GM23338 (cell line): ENCODE measurements at places on chromosomes 16 and 17.

DNA sequence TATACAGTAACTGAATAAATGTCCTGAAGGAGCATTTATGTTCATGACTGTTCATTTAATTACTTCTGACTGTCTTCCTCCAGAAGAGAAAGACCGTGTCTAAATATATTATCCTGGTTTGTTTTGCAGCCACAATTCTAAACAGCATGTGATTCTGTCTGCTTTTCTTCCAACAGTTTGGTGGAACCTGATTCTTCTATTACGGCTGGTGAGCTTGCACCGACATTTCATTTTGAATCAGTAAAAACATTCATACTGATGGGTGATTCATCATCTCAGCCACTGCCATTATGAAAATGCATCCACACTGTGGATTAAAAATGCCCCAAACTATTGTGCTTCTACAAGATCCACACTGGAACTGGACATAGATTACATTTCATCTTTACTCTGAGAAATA lies 16.9 kb downstream of the KNOP1 start:
- no peaks in the 10 kb centered on the region for H3K4me1 ChIP-seq
- no peak for DNase-seq
- H3K4me3 ChIP-seq = no peak overlapping the region
- H3K27me3 ChIP-seq = no peaks in the 10 kb centered on the region
- H3K27ac ChIP-seq = no peak overlapping the region

DNA sequence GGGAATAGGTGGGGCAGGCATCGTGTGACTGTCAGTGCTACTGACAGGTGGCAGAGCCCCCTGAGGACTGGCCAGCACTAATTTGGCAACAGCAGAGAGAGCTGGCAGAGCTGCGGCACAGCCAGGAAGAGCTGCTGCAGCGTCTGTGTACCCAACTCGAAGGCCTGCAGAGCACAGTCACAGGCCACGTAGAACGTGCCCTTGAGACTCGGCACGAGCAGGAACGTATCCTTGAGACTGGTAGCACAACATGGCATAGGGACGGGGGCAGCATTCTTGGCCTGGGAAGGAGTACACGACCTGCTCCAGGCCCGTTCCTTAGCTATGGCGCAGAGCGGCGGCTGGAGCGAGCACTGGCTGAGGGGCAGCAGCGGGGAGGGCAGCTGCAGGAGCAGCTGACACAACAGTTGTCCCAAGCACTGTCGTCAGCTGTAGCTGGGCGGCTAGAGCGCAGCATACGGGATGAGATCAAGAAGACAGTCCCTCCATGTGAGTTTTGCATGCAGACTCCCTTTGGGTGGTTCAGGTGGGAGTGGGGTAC lies 3.0 kb upstream of the NRN1L start:
- H3K4me3 ChIP-seq = no peak overlapping the region
- no peak for DNase-seq
- H3K27ac ChIP-seq = no peak overlapping the region
- peaks cover 24% of the 10 kb centered on the region; the same call in 1 of the 2 replicates for H3K36me3 ChIP-seq

DNA sequence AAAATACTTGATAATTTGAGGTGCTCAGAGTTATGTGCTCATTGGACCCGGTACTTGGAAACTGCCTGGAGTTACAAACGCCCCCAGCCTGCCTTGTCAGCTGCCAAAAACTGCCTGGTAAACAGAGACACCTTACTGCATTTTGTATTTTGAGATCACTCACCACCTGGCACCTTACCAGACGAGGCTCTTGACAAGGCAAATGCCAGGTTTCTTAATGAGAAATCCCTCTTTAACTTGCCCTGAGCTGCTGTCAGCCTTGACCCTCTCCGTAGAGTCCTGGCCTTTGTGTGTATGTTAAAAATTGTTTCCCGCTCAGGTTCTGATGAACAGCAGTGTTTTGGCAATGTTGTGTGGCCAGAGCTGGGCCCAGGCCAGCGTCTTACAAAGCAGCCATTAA lies 28.8 kb downstream of the SYT17 start:
- DNase-seq = no peak
- no peaks in the 10 kb centered on the region for H3K4me1 ChIP-seq
- no peak overlapping the region for H3K27ac ChIP-seq
- H3K36me3 ChIP-seq = no peaks in the 10 kb centered on the region

GRCh38 chr17:10772425-10773380 lies 31.2 kb downstream of the TMEM238L start:
- no peaks in the 10 kb centered on the region for H3K27me3 ChIP-seq
- peak; percentile 93 for DNase-seq
- H3K4me1 ChIP-seq = no peaks in the 10 kb centered on the region
- no peak overlapping the region for H3K4me3 ChIP-seq
- H3K36me3 ChIP-seq = no peaks in the 10 kb centered on the region
- no peak overlapping the region for H3K27ac ChIP-seq

- no peaks in the 10 kb centered on the region for H3K36me3 ChIP-seq
- H3K4me3 ChIP-seq = no peak overlapping the region
- no peaks in the 10 kb centered on the region for H3K4me1 ChIP-seq
- peaks cover 85% of the 10 kb centered on the region for H3K27me3 ChIP-seq
Observed at GRCh38 chr17:45745601-45746494, 38.3 kb upstream of the CRHR1 start.

GRCh38 chr17:72008236-72008876 lies 112.5 kb upstream of the SOX9 start:
- H3K27ac ChIP-seq = no peak overlapping the region
- H3K27me3 ChIP-seq = no peaks in the 10 kb centered on the region
- H3K4me3 ChIP-seq = no peak overlapping the region
- DNase-seq = no peak

GRCh38 chr16:25257956-25258860 lies 563 bp upstream of the ZKSCAN2 start:
- H3K27me3 ChIP-seq = no peaks in the 10 kb centered on the region
- H3K36me3 ChIP-seq = no peaks in the 10 kb centered on the region; the same call in 1 of the 2 replicates
- peak overlapping the region; percentile 92 for H3K4me3 ChIP-seq

DNA sequence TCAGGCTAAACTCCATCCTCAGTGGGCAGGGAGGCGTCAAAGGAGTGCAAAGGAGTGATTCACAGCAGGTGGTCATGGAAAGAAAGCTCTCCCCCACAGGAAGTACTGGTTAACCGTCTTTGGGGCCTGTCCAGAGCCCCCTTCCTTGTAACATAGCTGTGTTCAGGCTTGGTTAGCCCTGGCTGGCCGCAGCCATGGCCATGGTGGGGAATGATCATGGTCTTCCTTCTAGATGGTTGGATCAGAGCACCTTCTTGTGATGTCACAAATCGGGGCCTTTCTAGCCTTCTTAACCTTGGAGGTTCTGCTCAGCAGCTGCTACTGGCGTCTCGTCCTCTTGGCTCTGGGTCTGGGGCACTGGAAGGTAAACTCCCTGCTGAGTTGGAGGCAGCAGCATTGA lies 15.8 kb downstream of the NKD1 start:
- DNase-seq = no peak
- H3K27me3 ChIP-seq = no peaks in the 10 kb centered on the region
- no peaks in the 10 kb centered on the region for H3K36me3 ChIP-seq
- no peak overlapping the region for H3K27ac ChIP-seq
- H3K4me3 ChIP-seq = no peak overlapping the region

- H3K36me3 ChIP-seq = 0 out of 2 replicates have a peak, but pooled peaks cover 4% of the 10 kb centered on the region
- no peak overlapping the region for H3K4me3 ChIP-seq
- no peak for DNase-seq
- H3K4me1 ChIP-seq = no peaks in the 10 kb centered on the region
- no peak overlapping the region for H3K27ac ChIP-seq
Observed at GRCh38 chr16:81665588-81665987, 113.5 kb upstream of the PLCG2 start.

GRCh38 chr17:20300436-20300934 lies 166.9 kb downstream of the LGALS9B start:
- peaks cover 13% of the 10 kb centered on the region; the same call in 1 of the 2 replicates for H3K36me3 ChIP-seq
- no peaks in the 10 kb centered on the region for H3K27me3 ChIP-seq
- no peak for DNase-seq
- no peak overlapping the region for H3K27ac ChIP-seq

DNA sequence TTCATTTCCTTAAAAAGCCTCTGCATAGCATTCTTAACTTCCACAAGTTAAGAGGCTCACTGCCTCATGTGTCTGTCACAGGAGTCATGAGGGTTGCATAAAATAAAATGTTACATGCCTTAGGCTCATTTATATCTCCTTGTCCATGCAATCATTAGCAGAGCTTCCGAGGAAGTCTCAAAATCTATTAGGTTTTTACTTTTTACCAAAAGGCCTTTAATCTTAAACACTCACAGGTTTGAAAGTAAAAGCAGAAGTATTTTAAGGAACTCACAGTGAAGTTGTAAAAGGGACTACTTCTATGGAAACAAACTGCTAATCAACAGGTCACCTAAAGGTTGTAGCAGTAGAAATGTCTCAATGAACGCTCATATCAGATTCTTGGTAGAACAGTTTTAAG lies 5.2 kb upstream of the ATP6V0A1 start:
- H3K4me1 ChIP-seq = peaks cover 15% of the 10 kb centered on the region
- H3K4me3 ChIP-seq = no peak overlapping the region
- no peaks in the 10 kb centered on the region for H3K27me3 ChIP-seq
- H3K36me3 ChIP-seq = no peaks in the 10 kb centered on the region
- H3K27ac ChIP-seq = no peak overlapping the region
- DNase-seq = no peak

GRCh38 chr16:84699147-84699711 lies 571 bp upstream of the USP10 start:
- peaks cover 37% of the 10 kb centered on the region for H3K4me1 ChIP-seq
- H3K27me3 ChIP-seq = no peaks in the 10 kb centered on the region
- peak overlapping the region; percentile 91 for H3K27ac ChIP-seq
- no peaks in the 10 kb centered on the region for H3K36me3 ChIP-seq

- H3K27me3 ChIP-seq = peaks cover 8% of the 10 kb centered on the region; the same call in 1 of the 2 replicates
- peak overlapping the region; percentile 91 for H3K4me3 ChIP-seq
- peaks cover 20% of the 10 kb centered on the region for H3K4me1 ChIP-seq
- H3K27ac ChIP-seq = peak overlapping the region; percentile 90
- no peaks in the 10 kb centered on the region for H3K36me3 ChIP-seq
Observed at GRCh38 chr17:62652251-62653001, 25.0 kb downstream of the MRC2 start.

GRCh38 chr17:74801896-74802295 lies 25.8 kb upstream of the NAT9 start:
- H3K4me3 ChIP-seq = no peak overlapping the region
- no peaks in the 10 kb centered on the region for H3K4me1 ChIP-seq
- DNase-seq = no peak
- H3K27me3 ChIP-seq = no peaks in the 10 kb centered on the region

GRCh38 chr17:77319211-77320043 lies 178.7 kb downstream of the SEC14L1 start:
- no peaks in the 10 kb centered on the region for H3K36me3 ChIP-seq
- H3K4me1 ChIP-seq = peaks cover 9% of the 10 kb centered on the region
- no peaks in the 10 kb centered on the region for H3K27me3 ChIP-seq
- no peak overlapping the region for H3K4me3 ChIP-seq
- no peak overlapping the region for H3K27ac ChIP-seq

DNA sequence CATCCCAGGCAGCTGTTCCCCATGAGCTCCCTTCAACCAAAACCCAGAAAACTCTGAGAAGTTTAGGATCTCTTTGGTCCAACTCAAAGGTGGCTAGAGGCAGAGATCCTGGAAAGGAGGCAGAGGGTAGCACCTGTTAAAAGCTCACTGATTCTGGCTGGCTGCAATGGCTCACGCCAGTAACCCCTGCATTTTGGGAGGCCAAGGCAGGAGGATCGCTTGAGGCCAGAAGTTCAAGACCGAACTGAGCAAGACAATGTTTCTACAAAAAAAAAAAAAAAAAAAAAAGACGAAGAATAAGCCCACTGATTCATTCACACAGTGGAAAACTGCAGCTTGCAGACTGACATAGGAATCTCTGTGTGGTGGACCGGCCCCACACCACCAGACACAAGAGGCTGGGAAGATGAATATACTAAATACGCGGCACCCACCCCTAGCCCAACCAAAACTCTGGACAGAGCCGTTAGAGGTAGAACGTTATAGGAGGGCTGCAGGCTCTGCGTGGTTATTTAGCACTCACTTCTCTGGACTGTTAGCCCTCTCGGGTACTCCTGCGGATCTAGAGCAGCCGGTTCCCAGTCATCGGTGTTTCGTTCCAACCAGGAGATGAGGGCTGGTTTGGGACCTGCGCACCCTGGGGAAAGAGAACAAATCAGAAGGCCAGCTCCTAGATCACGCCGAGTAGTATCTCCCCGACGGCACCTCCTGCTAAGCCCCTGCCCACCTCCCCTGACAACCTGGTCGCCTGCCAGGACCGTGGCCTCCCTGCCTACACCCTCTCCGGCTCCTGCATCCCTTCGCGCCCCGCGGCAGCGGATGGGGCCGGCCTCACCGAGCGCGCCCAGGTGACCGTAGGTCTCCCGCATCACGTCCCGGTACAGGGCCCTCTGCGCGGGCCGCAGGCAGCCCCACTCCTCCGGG lies 925 bp downstream of the ZNF689 start:
- H3K27ac ChIP-seq = peak overlapping the region; percentile 84
- DNase-seq = peak; percentile 70
- peak overlapping the region; percentile 69 for H3K4me3 ChIP-seq
- 0 out of 2 replicates have a peak, but pooled peaks cover 16% of the 10 kb centered on the region for H3K36me3 ChIP-seq
- no peaks in the 10 kb centered on the region for H3K27me3 ChIP-seq

GRCh38 chr17:64694207-64694606 lies 32.1 kb upstream of the SMURF2 start:
- H3K27ac ChIP-seq = no peak overlapping the region
- DNase-seq = no peak
- H3K4me3 ChIP-seq = no peak overlapping the region
- H3K36me3 ChIP-seq = no peaks in the 10 kb centered on the region

- H3K27ac ChIP-seq = no peak overlapping the region
- DNase-seq = peak; percentile 80
- H3K4me3 ChIP-seq = no peak overlapping the region
- peaks cover 31% of the 10 kb centered on the region for H3K27me3 ChIP-seq
- H3K4me1 ChIP-seq = peaks cover 17% of the 10 kb centered on the region
- no peaks in the 10 kb centered on the region for H3K36me3 ChIP-seq
Observed at GRCh38 chr17:49887086-49887743, 39.3 kb upstream of the TAC4 start.

DNA sequence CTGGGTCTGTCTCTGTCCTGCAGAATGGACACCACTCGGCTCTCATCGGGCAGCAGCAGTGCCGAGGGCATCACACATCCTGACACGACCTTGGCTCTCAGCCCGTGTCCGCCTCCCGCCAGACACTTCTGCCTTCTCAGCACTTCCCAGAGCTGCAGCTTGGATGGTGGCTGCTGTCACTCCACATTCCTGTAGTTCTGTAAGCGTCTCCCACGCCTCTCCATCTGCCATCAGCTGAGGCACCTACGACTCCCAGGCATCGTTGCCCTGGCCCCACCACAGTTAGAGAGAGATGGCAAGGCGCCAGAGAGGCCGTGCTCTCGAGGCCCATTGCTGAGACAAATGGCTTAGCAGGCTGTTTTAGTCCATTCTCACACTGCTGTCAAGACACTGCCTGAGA lies 195.9 kb upstream of the CHMP6 start:
- H3K4me1 ChIP-seq = no peaks in the 10 kb centered on the region
- H3K27ac ChIP-seq = no peak overlapping the region
- no peaks in the 10 kb centered on the region for H3K27me3 ChIP-seq
- no peak for DNase-seq
- H3K4me3 ChIP-seq = no peak overlapping the region
- no peaks in the 10 kb centered on the region; the same call in 1 of the 2 replicates for H3K36me3 ChIP-seq

GRCh38 chr17:48639136-48639535 lies 13.0 kb upstream of the HOXB9 start:
- peaks cover 100% of the 10 kb centered on the region for H3K27me3 ChIP-seq
- H3K4me3 ChIP-seq = no peak overlapping the region
- peak; percentile 49 for DNase-seq
- H3K27ac ChIP-seq = no peak overlapping the region
- peaks cover 20% of the 10 kb centered on the region; the same call in 1 of the 2 replicates for H3K4me1 ChIP-seq
